Stimulated activated CD8-positive, alpha-beta memory T cell treated with anti-CD3 and anti-CD28 coated beads, Interleukin-15, amount 100 ng/mL, for 24 hours (primary cell): ENCODE measurements at places on chromosomes 12 and 14.

DNA sequence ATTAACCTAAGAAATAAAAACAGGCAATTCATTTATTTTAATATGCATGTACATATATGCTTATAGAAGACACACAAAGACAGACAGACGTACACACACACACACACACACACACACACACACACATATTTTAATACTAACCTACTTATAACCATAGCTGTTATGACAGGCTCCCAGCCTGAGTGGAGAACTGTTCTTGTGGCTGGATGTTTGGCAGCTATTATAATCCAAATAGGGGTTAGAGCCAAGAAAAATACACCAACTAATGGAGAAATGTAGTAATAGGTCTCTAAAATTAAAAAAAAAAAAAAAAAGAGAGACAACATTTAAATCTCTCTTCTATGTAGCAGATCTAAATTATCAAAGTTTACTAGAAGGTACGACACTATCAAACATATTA is 91.8 kb downstream of the SLC41A2 start:
- no peak for DNase-seq

GRCh38 chr12:95583933-95584332 is 32.7 kb upstream of the USP44 start:
- no peak for DNase-seq

GRCh38 chr14:43938588-43939281 is 568.3 kb downstream of the FSCB start:
- no peak for DNase-seq

DNA sequence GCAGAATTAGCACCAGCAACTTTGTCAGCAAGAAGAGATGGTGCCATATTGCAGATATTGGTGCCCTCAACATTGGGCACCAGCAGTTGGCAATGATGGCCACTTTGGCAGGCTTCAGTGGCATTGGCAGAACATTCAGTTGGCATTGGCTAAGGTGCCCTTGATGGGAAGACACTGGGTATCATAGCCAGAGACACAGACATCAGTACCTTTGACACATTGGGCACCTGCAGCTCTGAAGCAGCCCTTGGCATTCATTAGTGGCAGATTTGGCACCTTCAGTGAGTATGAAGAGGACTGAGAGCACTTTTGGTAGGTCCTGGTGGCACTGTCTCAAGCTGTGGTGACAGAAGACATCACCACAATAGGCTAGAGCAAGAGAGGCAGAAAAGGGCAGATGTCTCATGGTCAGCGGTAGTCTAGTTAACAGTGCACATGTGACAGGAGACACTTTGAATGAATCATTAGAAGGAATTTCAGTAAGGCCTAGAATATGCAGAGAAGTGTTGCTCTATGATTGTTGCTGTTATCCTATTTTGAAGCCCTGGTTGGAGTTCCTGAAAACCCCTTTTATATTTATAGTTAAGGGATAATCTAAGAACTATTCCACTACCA is 422.2 kb downstream of the APAF1 start:
- no peak for DNase-seq

- no peak for DNase-seq
Observed at GRCh38 chr14:91398707-91399106, 18.9 kb downstream of the CCDC88C start.

GRCh38 chr14:36820111-36820709 is 158.6 kb downstream of the PAX9 start:
- no peak for DNase-seq
